Activated CD4-positive, alpha-beta memory T cell treated with anti-CD3 and anti-CD28 coated beads, Interleukin-2, amount 10 ng/mL, durations not matched to agents 7 days and 5 days (primary cell): ENCODE measurements at places on chromosomes 11 and 22. TPM values are rescaled to one million over a fixed set of nuclear protein-coding genes. Genes with fewer than 3 reads are reported as not detected.

The MISFA gene
- 2.1 TPM for total RNA-seq

The SOX6 gene
- total RNA-seq = not detected

The OR4A47 gene
- not detected for total RNA-seq

The PGA5 gene
- not detected for total RNA-seq

The CREBZF gene
- 68.4 TPM for total RNA-seq

The KRTAP5-2 gene
- not detected for total RNA-seq

The KRTAP5-8 gene
- not detected for total RNA-seq

The RDX gene
- 54.4 TPM for total RNA-seq

The TRIM44 gene
- total RNA-seq = 20.8 TPM

The SART1 gene
- 61.5 TPM for total RNA-seq

The OR51L1 gene
- not detected for total RNA-seq

The GPHA2 gene
- not detected for total RNA-seq

The CARD16 gene
- 98.1 TPM for total RNA-seq

The BCO2 gene
- total RNA-seq = 1.4 TPM

The KCTD17 gene
- total RNA-seq = 34.5 TPM

The TMEM45B gene
- 3.3 TPM for total RNA-seq

The EIF3L gene
- total RNA-seq = 348 TPM

The LRRN4CL gene
- total RNA-seq = 0.20 TPM

The IRAG1 gene
- 0.08 TPM for total RNA-seq

The PKDREJ gene
- not detected for total RNA-seq

The DDX25 gene
- not detected for total RNA-seq

The P2RY6 gene
- not detected for total RNA-seq

The ATXN10 gene
- 84.5 TPM for total RNA-seq

The MAPK8IP2 gene
- total RNA-seq = 0.18 TPM

The CLNS1A gene
- total RNA-seq = 104 TPM

The CRYBB2 gene
- not detected for total RNA-seq

The OR10A2 gene
- total RNA-seq = not detected

The SNX32 gene
- total RNA-seq = 1.6 TPM

The OR51B5 gene
- not detected for total RNA-seq

The RBM7 gene
- 36.5 TPM for total RNA-seq

The MAP4K2 gene
- total RNA-seq = 95.6 TPM

The MMP27 gene
- total RNA-seq = not detected

The OR2AG1 gene
- not detected for total RNA-seq

The RIC3 gene
- 3.4 TPM for total RNA-seq

The OR51I1 gene
- total RNA-seq = not detected

The RIMBP3B gene
- 0.81 TPM for total RNA-seq

The NNMT gene
- not detected for total RNA-seq

The ASPHD2 gene
- 11.8 TPM for total RNA-seq
